ENCODE measurements at places on chromosomes 3 and 15.
A peak's percentile ranks its signal among the peaks of the same experiment; 100 is the strongest.

- no peak for DNase-seq
These were observed 46.7 kb downstream of the NKIRAS1 start for GRCh38 chr3:23869977-23870662.

DNA sequence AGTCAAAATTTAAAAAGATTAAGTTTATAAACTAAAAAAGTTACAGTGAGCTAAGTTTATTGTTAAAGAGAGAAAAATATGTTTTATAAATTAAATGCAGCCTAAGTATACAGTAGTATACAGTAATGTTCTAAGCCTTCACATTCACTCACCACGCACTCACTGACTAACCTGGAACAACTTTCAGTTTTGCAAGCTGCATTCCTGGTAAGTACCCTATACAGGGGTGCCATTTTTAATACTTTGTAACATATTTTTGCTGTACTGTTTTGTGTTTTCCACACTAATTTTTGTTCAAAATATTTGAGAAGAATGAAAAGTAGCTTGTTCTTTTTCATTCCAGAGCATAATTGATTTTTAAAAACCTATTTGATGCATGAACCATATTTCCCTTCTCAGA, 524.9 kb downstream of the RBMS3 start:
- DNase-seq, result no peak

DNA sequence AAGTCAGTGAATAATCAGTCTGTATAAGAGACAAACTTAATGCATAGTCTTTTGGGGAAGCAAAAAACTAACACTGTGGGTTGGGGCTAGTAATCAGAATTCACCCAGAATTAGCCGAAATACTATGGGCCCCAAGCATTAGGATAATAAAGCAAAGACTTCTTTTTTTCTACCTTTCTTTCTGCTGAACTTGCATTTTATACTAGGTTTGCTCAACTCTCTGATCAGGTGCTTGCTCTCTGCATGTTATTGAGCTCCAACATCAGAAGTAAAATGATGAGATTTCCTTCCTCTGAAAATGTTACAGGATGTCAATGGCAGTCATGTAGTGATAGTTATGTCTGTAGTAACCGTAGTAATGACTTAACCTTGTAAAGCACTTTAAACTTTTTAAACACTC, 216.6 kb downstream of the KCNMB2 start:
- DNase-seq, result no peak

DNA sequence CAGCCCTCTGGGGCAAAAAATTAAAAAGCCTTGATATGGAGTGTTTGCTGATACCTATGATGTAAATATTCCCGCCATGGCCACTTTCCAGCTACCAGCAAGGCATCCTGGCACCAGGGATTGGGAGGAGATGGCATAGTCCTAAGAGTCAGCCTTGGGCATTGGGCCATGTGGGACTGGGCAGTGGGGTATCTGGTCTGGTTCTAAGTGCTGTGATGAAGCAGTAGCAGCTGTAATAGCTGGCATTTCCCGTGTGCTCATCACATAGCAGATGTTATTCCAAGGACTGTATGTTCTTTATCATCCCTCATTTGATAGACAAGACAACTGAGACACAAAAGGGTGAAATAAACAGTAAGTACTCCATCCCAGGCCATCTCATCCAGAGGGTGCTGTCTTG, 6.9 kb upstream of the SACM1L start:
- no peak for DNase-seq

DNA sequence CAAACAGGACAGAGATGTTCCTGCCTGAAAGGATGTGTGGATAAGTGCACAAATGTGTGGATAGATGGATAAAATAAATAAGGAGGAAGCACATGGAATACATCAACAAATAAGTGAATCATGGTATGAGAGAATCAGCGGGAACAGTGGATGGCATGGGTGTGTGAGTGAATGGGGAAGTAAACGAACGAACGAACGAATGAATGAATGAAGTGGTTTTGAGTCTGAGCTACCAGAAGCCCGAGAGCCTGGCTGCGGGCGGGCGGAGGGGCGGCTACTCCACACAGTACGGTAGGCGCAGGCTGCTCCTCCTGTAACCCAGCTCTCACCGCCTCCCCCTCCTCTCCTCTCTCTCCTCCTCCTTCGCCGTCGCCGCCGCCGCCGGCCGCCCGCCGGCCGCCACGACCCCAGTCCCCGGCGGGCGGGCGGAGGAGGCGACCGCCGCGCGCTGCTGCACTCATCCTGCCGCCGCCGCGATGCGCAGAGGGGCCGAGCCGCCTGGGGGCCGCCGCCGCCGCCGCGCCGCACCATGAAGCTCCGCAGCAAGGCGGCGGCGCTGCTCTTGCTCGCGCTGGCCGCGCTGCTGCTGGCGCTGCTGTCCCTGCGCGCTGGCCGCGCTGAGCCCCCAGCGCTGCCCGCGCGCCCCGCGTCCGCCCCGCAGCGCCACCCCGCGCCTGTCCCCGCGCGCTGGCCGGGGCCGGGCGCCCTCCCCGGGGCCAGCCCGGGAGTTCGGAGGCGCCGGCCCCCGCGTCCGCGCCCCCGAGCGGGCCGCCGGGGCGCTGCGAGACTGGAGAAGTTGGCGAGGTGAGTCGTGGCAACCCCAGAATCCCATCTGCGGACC, at the start of gene GXYLT2:
Gene GXYLT2 (plus strand): TSS at position 342 of the 841 bp plus-strand sequence. CDS start 188 bp downstream, at position 530.
- DNase-seq, result peak; percentile 51

DNA sequence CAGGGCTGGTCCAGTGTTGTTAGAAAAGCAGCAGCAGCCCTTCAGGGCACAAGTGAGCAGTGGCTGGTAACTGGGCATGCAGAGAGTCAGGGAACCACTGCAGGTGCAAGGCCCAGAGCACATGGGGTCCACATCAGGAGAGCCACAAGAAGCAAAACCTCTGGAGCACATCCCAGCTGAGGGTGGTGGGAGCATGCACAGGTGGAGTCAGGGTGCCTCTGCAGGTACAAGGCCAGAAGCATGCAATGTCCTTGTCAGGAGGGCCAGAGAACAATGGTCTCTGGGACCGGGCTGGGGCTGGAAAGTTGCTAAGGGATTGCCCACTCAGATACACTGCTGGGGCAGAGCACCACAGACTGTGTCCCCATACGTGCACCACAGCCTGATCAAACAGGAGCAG, 226.1 kb upstream of the UBE2E2 start:
- DNase-seq, result no peak

DNA sequence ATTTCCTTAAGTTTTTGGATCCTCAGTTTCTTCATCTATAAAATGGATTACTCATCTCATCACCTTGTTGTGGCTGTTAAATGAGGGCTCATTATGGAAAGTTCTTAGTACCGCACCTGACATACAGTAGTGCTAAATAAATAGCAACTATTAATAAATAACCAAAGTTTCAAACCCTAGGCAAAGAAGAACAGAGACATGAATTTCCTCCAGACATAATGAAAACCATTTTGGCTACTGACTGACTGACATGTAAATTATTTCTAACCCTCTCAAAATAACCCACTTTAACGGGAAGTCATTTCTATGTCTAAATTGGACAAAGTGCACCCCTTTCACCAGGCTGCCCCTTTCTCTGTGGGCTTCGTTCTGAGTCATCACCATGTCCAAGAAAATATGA, 17.4 kb upstream of the KLHL6 start:
- no peak for DNase-seq

DNA sequence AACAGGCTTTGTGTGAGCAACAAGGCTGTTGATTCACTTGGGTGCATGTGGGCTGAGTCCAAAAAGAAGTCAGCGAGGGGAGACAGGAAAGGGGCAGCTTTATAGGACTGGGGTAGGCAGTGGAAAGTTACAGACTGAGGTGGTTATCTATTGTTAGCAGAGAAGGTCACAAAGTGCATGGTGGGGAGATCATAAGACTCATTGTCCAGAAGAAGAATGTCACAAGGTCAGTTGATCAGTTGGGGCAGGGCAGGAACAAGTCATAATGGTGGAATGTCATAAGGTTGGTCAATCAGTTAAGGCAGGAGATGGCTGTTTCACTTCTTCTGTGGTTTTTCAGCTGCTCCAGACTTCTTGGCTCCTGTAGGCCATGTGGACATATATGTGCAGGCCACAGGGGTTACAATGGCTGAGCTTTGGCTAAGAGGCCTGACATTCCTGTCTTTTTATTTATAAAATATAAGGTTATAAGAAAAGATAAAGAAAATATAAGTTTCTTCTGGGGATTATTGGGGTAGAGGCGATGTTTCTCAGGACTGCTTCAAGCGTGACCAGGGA, 69.5 kb upstream of the SNTN start:
- DNase-seq, result no peak

GRCh38 chr15:61339516-61339915, 110.4 kb upstream of the RORA start:
- no peak for DNase-seq

GRCh38 chr3:116449546-116450350, 4.5 kb upstream of the LSAMP start:
- DNase-seq, result no peak

DNA sequence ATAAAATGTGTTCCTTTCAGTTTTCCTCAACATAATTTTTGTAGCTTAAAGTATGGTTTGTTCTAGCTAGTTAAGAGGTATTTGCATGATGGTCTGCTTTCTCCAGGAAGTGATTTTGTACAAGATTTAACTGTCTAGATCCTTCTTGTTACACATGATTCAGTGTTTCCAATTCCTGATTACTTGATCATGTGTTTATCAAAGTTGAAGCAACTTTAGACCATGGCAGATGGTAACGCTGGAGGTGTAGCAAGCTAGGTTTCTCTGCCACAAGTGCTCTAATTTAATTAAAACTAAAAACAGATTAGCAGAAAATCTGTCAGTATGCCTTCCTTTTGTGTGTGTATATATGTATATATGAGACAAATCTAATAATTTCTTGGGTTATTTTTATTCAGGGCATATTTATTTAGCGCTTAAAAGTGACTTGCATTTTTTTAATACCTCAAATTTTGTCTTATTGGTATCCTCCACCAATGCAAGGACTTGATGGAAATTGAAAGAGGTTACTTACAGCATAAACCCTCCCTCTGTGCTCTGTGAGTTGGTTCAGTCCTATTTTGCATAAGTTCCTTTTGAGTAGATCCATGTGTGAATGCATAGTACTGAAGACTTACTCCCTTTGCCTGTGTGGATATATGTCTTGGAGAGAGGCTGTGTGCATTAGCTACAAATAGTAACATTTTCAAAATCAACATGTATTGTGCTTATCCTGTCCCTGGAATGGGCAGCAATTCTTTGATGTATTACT, 157.3 kb upstream of the CGNL1 start:
- no peak for DNase-seq

- no peak for DNase-seq
These were observed 19.9 kb upstream of the C15orf39 start for GRCh38 chr15:75181780-75182179.

- no peak for DNase-seq
These were observed 114.1 kb upstream of the PPP2R3A start for GRCh38 chr3:135851201-135852081.

- no peak for DNase-seq
These were observed 23.0 kb downstream of the CACNA2D2 start for GRCh38 chr3:50480471-50480870.

DNA sequence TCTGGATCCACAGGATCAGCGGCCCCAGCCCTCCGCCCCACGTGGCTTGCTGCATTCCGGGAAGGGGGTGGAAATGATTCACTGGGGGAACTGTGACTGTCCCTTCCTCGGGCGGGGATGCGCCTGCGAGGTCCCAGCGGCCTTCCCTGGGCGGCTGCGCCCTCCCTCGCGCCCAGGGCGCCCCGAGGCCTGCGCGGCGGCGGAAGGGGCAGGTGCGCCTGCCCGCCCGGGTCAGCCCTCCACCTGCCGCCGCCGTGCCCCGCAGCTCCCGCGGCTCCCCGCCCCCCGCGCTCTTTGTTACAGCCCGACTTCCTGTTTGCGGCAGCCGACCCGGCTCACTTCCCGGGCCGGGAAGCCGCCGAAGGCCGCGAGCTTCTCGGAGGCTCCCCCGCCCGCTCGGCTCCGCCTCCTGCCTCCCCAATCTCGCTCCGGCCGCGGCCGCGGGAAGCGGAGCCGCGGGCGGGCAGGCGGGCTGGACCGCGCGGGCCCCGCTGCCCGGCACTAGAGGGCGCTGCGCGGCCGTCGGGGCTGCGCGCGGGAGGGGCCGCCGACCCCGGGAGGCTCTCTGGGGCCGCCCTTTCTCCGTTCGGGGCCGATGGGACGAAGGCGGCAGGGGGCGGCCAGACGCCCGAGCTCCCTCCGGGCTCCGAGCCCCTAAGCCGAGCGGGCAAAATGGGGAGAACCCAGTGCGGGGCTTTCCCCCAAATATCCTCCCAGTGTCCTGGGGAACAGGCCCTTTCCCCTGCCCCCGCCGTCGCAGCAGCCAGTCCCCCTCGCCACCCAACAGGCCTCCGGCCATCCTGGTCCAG, 11.5 kb upstream of the CHAC1 start:
- peak; percentile 63 for DNase-seq
